ENCODE measurements at places on chromosomes 12 and 14. TPM values are rescaled to one million over a fixed set of nuclear protein-coding genes. Genes with fewer than 3 reads are reported as not detected.

DBX2 gene
- not detected for polyA plus RNA-seq

PROX2 gene
- polyA plus RNA-seq, result not detected

PTCSC3 gene
- polyA plus RNA-seq, result not detected

DNA sequence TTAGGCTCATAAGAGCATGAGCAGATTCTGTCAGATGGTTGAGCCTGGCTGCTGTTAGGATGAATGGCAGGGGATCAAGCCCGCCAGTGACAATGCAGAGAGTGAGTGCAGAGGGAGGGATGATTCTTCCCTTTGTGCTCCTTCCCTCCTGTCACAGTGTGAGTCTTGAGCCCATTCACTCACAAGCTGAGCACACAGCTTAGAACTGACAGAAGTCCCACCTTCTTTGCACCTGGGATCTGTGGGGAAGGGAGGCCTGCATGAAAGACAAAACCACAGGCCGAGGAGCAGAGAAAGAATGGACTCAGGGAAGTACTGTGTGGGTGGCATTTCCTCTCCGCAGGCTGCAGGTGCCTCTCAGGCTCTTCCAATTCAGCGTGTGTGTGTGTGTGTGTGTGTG is 160.6 kb downstream of the KCNA5 start:
- DNase-seq, result no peak
- H3K4me1 ChIP-seq, result no peaks in the 10 kb centered on the region
- H3K4me3 ChIP-seq, result no peak overlapping the region
- H3K27ac ChIP-seq, result no peak overlapping the region
- no peaks in the 10 kb centered on the region for H3K36me3 ChIP-seq

DNA sequence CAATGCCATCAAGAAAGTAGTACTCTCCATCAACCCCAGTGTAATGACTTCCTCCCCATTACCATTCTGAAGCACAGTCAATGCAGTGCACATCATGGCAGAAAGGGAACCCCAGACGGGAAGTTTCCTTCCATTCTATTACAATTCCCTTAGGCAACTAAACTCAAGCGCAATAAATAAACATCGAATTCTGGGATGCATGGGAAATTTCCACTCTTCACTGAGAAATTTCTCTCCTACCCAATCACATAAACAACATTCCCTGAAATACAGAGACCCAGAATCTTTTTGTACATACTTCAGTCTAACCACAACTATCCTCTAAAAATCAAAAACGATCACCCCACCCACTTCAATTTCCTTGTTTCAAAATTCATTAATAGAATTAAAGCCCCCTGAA is 20.0 kb downstream of the SARNP start:
- H3K4me1 ChIP-seq, result no peaks in the 10 kb centered on the region
- DNase-seq, result no peak
- no peak overlapping the region for H3K4me3 ChIP-seq
- no peak overlapping the region for H3K27ac ChIP-seq

GRCh38 chr12:6538420-6539313 is 4.3 kb downstream of the GAPDH start:
- H3K36me3 ChIP-seq, result peaks cover 35% of the 10 kb centered on the region
- H3K27ac ChIP-seq, result no peak overlapping the region
- no peaks in the 10 kb centered on the region for H3K27me3 ChIP-seq
- DNase-seq, result no peak
- H3K4me1 ChIP-seq, result peaks cover 39% of the 10 kb centered on the region

DNA sequence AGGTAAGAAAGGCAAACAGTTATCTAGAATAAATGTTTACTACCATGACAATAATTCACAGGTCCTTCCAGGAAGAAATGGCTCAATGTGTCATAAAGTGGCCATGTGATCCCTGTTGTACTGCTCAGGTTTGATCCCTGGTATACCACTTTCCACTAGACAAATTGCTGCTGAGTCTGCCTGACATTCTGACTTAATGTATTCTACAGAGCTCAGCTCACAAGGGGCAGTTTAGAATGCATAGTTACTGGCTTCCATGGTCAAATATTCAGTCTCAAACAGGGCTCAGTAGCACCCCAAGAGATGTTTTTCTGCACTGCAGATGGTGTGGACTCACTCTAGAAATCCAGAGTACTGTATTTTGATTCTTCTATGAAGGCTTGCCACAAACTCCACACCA is 21.8 kb downstream of the TSHR start:
- DNase-seq, result no peak
- H3K27me3 ChIP-seq, result peaks cover 15% of the 10 kb centered on the region
- no peak overlapping the region for H3K27ac ChIP-seq
- H3K36me3 ChIP-seq, result no peaks in the 10 kb centered on the region

- peaks cover 3% of the 10 kb centered on the region for H3K27me3 ChIP-seq
- H3K27ac ChIP-seq, result no peak overlapping the region
- no peak for DNase-seq
- peaks cover 3% of the 10 kb centered on the region for H3K4me1 ChIP-seq
- no peak overlapping the region for H3K4me3 ChIP-seq
Measured at GRCh38 chr14:22476005-22476751, 112.8 kb downstream of the DAD1 start.

GRCh38 chr14:23712287-23712686 is 76.1 kb downstream of the DHRS2 start:
- no peaks in the 10 kb centered on the region for H3K4me1 ChIP-seq
- DNase-seq, result no peak
- no peaks in the 10 kb centered on the region for H3K27me3 ChIP-seq
- H3K27ac ChIP-seq, result no peak overlapping the region
- no peak overlapping the region for H3K4me3 ChIP-seq
- H3K36me3 ChIP-seq, result no peaks in the 10 kb centered on the region

DNA sequence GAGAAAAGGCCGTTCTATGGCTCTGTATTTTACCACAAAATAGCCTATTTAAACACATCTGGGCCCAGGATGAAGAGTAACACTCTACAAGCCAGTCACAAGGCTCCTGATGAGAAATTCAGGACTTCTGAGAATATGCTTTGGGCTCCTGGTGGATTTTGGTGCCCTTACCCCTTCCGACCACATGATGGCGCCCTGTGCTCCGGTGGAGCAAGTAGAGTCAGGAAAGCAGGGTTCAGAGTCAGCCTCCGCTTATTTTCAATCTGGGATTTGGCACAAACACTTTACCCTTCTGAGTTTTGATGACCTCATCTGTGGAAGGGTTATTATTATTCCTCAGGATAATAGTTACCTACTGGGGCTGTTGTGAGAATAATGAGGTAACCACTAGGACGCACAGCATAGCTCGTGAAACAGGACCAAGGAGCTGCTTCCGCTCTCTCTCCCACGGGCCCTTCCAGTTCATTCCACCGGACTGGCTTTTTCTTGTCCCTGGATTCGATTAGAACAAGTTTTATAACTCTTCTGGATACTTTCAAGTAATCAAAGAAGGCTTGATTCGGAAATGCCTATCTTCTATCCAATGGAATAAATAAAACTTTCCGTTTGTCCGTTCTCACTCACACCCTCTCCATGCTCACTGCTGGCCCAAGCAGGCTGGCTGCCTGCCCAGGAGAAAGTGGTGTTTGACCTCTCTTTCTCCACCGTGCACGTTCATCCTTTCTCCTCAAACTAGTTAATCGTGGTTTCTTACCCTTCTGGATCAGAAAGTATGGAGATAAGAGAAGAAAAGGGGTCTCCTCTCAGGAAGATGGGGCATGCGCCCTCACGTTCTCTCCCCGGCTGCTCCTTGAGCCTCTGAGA is 104.6 kb downstream of the GALC start:
- H3K27me3 ChIP-seq, result no peaks in the 10 kb centered on the region
- no peak overlapping the region for H3K27ac ChIP-seq
- no peaks in the 10 kb centered on the region for H3K4me1 ChIP-seq
- DNase-seq, result no peak
- no peaks in the 10 kb centered on the region for H3K36me3 ChIP-seq
- no peak overlapping the region for H3K4me3 ChIP-seq

GRCh38 chr14:103213331-103213730 is 90.1 kb downstream of the TNFAIP2 start:
- no peak overlapping the region for H3K27ac ChIP-seq
- no peak overlapping the region for H3K4me3 ChIP-seq
- H3K27me3 ChIP-seq, result peaks cover 16% of the 10 kb centered on the region
- H3K36me3 ChIP-seq, result no peaks in the 10 kb centered on the region

- H3K27ac ChIP-seq, result no peak overlapping the region
- no peak for DNase-seq
Measured at GRCh38 chr12:9223830-9224229, 15.6 kb upstream of the PZP start.

- no peaks in the 10 kb centered on the region for H3K36me3 ChIP-seq
- H3K4me1 ChIP-seq, result peaks cover 31% of the 10 kb centered on the region
- no peak overlapping the region for H3K27ac ChIP-seq
Measured at GRCh38 chr12:1529862-1530591, 64.4 kb downstream of the FBXL14 start.

GRCh38 chr12:3487027-3487426 is 4.0 kb upstream of the PRMT8 start:
- H3K27me3 ChIP-seq, result peaks cover 26% of the 10 kb centered on the region
- no peak overlapping the region for H3K4me3 ChIP-seq
- H3K36me3 ChIP-seq, result no peaks in the 10 kb centered on the region
- H3K27ac ChIP-seq, result no peak overlapping the region
- no peak for DNase-seq
- peaks cover 20% of the 10 kb centered on the region for H3K4me1 ChIP-seq

- peaks cover 10% of the 10 kb centered on the region for H3K36me3 ChIP-seq
- no peak overlapping the region for H3K27ac ChIP-seq
- H3K4me1 ChIP-seq, result peaks cover 5% of the 10 kb centered on the region
- H3K27me3 ChIP-seq, result no peaks in the 10 kb centered on the region
- H3K4me3 ChIP-seq, result no peak overlapping the region
Measured at GRCh38 chr14:92734618-92735017, 13.8 kb downstream of the LGMN start.
